GM20000 (cell line): ENCODE measurements at places on chromosomes 5 and 9.

- no peak for DNase-seq
These were observed 23.3 kb upstream of the UGT3A2 start for GRCh38 chr5:36089989-36090388.

DNA sequence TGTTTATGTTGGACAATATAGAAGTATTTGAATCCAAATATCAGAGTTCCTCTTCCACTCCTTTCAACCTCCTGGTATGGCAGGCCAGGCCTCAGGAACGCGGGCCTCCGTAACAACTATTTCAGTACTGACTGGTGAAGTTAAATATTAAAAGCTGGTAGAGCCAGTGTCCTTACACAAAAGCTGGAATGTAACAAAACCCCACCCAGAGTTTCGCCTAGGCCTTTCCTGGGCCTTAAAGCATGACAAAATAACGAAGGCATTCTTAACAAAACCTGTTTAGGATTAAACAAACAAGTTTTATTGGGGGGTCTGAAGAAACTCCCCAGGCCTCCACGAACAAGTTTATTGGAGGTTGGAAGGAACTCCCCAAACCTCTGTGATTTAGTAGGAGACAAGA, 61.6 kb upstream of the GNE start:
- DNase-seq: no peak

DNA sequence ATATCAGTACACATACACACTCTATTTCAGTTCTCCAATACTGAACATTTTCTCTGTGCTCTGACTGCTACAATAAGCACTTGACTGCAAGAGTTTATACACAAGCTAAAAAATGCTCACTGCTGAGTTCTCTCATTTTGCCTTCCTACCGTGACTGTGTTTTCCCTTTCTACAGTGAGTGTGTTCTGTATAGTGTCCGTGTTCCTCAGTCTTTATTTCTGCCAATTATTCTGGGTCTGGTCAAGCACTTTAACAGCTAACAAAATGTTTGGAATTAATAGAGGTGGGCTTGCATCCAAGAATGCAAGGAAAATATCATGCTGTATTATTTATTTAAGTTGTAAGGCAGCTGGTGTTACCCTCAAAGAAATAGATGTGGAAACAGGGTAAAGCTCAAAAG, 217.0 kb upstream of the NREP start:
- no peak for DNase-seq

DNA sequence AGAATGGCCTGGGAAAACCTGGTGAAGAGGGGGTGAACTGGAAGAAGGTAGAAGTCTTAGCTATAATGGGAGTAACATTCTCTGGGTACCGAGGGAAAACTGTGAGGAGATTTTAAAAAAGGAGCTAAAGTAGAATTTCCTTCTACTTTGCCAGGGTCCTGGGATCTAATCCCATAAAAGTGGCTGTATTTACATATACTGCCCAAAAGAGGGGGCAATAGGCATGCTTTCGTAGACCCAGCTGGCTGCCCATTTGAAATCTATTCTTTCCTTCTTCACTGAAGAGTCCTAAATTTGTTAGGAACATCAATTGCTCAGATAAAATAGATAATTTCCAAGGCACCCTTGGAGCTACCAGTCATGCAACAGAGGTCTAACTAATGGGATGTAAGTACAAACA, 159.2 kb downstream of the CDC42SE2 start:
- no peak for DNase-seq

DNA sequence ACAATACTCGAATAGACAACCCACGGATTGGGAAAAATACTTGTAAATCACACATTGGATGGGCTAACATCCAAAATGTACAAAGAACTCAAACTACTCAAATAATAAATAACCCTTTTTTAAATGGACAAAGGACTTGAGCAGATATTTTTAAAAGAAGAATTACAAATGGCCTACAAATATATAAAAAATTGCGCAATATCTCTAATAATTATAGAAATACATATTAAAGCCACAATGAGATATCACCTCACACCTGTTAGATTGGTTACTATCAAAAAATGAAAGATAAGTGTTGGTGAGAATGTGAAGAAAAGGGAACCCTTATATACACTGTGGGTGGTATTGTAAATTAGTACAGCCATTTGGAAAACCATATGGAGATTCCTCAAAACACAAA, 40.8 kb upstream of the ADAMTS19 start:
- no peak for DNase-seq

GRCh38 chr5:128681764-128682592, 143.9 kb upstream of the FBN2 start:
- DNase-seq: no peak

DNA sequence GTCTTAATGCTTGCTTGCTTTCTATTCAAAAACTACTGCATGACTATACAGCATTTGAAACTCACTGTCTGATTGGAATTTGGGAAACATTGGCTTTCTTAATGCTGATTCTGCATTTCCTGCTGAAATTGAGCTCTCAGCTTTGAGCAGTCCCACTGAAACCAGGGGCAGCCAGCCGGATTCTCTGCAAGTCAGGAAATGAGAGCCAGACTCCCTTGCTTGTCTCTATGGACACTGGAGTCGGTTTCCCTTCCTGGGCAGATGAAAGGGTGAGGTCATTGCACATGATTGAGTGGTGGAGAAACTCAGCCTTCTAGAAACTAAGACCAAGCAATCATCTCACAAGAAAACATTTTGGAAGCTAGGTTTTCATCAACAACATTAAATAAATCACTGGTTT, 119.7 kb upstream of the SPATA31C2 start:
- DNase-seq: no peak

DNA sequence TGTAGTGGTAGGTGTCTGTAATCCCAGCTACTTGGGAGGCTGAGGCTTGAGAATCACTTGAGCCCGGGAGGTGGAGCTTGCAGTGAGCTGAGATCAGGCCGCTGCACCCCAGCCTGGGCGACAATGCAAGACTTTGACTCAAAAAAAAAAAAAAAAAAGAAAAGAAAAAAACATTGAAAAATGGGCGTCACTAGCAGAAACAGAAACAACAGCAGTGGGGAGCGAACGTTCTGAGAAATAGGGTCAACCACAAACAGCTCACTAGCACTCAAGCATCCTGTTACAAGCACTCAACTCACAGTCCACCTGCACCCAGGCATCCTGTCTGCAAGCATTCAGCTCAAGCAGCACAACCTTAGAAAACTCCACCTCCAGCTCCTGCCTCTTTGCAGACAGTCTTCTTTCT, 17.2 kb downstream of the TRIM14 start:
- DNase-seq: peak; percentile 84

GRCh38 chr5:144060598-144060997, 109.9 kb downstream of the YIPF5 start:
- DNase-seq: no peak

GRCh38 chr5:98898743-98899142, 30.1 kb downstream of the CHD1 start:
- DNase-seq: no peak

DNA sequence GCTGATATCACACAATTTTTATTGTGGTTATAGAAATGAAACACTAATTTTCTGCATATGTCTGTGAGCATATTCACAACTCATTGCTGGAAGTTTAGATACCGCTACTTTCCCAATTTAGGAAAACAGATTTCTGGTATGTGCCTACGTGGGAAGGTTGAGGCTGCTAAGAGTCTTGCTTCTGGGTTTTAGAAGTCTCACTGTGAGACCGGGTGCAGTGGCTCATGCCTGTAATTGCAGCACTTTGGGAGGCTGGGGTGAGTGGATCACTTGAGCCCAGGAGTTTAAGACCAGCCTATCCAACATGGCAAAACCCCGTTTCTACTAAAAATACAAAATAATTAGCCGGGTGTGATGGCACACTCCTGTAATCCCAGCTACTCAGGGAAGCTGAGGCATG, 39.6 kb downstream of the UBAP1 start:
- no peak for DNase-seq
